Colonic mucosa (tissue), 4 donors: ENCODE measurements at places on chromosomes 16 and 17. TPM values are rescaled to one million over a fixed set of nuclear protein-coding genes. Genes with fewer than 3 reads are reported as not detected.

Gene PRSS27
- 0.15 TPM for total RNA-seq

DNA sequence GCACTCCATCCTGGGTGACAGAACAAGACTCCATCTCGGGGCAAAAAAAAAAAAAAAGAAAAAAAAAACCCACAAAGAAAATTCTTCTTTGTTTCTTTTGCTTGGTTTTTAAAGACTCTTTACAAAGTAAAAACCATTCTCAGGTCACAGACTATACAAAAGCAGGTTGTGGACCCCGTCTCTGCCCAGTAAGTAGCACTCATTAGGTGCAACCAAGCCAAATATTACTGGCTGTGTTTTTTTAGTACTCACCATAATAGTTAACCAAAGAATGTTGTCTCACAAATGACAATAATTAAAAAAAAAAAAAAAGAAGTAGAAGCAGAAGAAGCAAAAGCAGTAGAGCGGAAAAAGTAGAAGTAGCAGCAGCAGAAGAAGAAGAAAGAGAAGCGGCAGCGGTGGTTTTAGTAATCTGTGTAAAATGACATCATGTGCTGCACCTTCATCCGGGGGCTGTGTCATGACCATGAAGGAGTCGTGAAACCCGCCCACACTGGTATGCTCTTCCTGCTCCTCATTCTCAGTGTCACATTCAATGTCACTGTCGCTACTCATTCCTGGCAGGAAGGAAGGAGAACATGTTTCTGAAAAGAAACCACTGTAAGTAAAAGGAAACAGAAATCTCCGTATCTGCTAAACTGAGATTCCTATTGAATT lies 105.4 kb downstream of the TRIM37 start:
- no peaks in the 10 kb centered on the region for H3K27me3 ChIP-seq
- H3K4me1 ChIP-seq, result no peaks in the 10 kb centered on the region
- no peak overlapping the region for H3K4me3 ChIP-seq
- H3K36me3 ChIP-seq, result no peaks in the 10 kb centered on the region

Gene TLCD3B
- 0.49 TPM for total RNA-seq

GRCh38 chr16:88810166-88810911 lies 1.4 kb downstream of the APRT start:
- peak overlapping the region; percentile 75 for H3K4me3 ChIP-seq
- peaks cover 11% of the 10 kb centered on the region for H3K4me1 ChIP-seq
- no peaks in the 10 kb centered on the region for H3K27me3 ChIP-seq
- no peaks in the 10 kb centered on the region for H3K36me3 ChIP-seq
- no peak for DNase-seq

Gene DOC2B
- total RNA-seq, result 4.4 TPM

- DNase-seq, result peak; percentile 57
- H3K4me1 ChIP-seq, result peaks cover 11% of the 10 kb centered on the region
- no peak overlapping the region for H3K27ac ChIP-seq
- H3K36me3 ChIP-seq, result no peaks in the 10 kb centered on the region
- H3K27me3 ChIP-seq, result peaks cover 32% of the 10 kb centered on the region
Observed at GRCh38 chr16:89574681-89575246, 794 bp upstream of the CPNE7 start.

Gene KIF19
- total RNA-seq, result 2.6 TPM

DNA sequence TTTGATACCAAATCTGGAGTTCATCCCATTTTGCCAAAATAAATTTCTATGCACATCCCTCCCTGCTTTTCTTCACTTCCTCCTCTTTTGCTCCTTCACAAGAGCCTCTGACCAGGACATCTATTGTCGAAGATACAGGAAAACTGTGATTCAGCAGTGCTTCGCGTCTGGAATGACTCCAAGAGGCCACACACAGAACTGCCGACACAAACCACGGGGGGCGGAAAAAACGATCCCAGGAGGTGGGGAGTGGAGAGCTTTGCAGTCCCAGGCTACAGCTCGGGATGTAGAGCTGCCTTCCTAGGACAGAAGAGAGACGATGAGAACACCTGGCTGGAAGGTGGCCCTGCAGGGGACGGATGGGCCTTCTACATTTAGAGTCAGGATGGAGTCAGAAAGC lies 102.8 kb downstream of the XYLT1 start:
- peaks cover 11% of the 10 kb centered on the region for H3K4me1 ChIP-seq
- H3K27ac ChIP-seq, result no peak overlapping the region
- no peaks in the 10 kb centered on the region for H3K27me3 ChIP-seq
- DNase-seq, result no peak

DNA sequence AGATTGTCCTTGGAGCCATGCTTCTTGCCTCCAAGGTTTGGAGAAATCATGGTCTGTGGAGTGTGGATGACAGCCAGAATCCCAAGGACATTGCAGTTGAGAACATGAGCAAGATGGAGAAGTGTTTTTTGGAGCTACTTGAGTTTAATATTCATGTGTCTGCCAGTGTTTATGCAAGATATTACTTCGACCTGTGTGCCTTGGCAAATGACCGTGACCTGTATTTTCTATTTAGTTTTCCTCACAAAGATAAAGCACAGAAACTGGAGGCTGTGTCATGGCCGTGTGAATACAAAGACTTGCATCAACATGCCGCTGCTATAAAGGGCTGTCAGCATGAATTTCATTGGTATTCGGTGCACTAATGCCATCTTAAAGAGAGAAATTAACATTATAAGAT lies 9.0 kb downstream of the GGA2 start:
- no peak for DNase-seq
- H3K27me3 ChIP-seq, result no peaks in the 10 kb centered on the region
- H3K4me3 ChIP-seq, result no peak overlapping the region
- H3K27ac ChIP-seq, result no peak overlapping the region
- no peaks in the 10 kb centered on the region for H3K36me3 ChIP-seq

- no peaks in the 10 kb centered on the region for H3K4me1 ChIP-seq
- no peak overlapping the region for H3K27ac ChIP-seq
- H3K36me3 ChIP-seq, result no peaks in the 10 kb centered on the region
- no peak overlapping the region for H3K4me3 ChIP-seq
- no peak for DNase-seq
Observed at GRCh38 chr16:13935408-13935807, 15.5 kb downstream of the ERCC4 start.

Gene SLC16A11
- total RNA-seq, result 0.22 TPM

GRCh38 chr17:78946131-78946530 lies 20.9 kb upstream of the TIMP2 start:
- no peak overlapping the region for H3K27ac ChIP-seq
- peaks cover 3% of the 10 kb centered on the region for H3K4me1 ChIP-seq
- H3K27me3 ChIP-seq, result no peaks in the 10 kb centered on the region
- DNase-seq, result no peak

Gene NLK
- 17.2 TPM for total RNA-seq

DNA sequence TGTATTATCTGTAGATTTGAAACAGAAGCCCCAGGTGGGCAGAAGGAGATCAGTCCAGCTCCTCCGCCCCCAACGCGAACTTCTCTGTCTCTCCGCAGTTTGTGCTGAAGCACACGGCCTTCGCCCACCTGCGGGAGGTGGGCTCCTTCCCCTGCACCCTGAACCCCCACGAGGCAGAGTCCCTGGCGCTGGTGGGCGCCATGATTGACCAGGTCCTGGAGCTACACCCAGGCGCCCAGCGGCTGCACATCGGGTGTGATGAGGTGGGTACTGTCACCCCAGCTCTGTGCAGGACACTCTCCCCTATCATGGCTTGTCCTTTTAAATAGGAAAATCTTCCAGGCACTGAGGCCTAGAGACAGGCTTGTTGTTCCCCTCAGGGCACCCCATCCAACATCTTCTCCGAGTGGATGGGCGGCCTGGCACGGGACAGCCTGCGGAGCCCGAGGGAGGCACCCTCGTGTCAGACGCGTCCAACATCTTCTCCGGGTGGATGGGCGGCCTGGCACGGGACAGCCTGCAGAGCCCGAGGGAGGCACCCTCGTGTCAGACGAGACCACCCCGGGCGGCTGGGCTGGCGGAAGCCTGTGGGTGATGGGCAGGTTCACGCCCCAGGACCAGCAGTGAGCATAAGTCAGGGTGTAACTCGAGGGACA lies 15.3 kb upstream of the OGFOD3 start:
- H3K36me3 ChIP-seq, result no peaks in the 10 kb centered on the region
- no peak overlapping the region for H3K27ac ChIP-seq
- H3K4me1 ChIP-seq, result no peaks in the 10 kb centered on the region
- no peaks in the 10 kb centered on the region for H3K27me3 ChIP-seq

DNA sequence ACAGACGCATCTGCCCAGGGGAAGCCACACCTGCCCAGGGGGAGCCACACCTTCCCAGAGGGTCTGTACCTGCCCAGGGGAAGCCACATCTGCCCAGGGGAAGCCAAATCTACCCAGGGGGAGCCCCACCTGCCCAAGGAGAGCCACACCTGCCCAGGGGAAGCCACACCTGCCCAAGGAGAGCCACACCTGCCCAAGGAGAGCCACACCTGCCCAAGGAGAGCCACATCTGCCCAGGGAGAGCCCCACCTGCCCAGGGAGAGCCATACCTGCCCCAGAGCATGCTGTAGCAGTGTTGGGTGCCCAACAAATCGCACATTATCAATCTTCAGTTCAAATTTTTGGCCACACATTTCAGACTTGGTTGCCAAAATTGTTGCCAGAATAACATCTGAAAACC lies 19.6 kb downstream of the NPRL3 start:
- no peak for DNase-seq
- H3K27ac ChIP-seq, result no peak overlapping the region
- H3K4me3 ChIP-seq, result no peak overlapping the region
- no peaks in the 10 kb centered on the region for H3K4me1 ChIP-seq

DNA sequence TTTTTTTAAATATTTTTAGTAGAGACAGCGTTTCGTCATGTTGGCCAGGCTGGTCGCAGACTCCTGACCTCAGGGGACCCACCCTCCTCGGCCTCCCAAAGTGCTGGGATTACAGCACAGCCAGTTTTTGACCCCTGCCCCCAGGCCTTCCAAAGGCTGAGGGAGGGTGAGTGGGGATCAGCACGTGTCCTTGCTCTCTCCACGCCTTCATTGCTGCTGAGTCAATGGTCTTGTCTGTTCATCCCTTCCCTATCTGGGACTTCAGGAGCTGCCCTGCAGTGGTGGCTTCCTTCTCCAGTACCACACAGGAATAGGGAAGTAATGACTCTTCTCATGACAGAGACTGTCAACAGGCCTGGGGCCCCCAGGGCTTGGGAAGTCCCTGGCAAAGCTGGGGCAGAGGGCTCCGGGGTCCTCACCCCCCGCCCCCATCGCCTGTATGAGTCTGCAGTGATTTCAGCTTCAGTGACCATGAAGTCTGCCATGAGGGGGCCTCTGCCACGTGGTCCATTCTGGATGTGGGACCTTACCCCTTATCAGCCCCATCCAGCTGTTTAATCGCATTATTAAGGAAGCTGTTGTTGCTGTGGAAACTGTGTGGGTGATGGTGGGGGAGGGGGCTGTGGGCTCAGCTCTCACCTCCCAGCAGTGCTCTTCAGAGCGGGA lies 6.1 kb downstream of the ABCC3 start:
- peak; percentile 43 for DNase-seq
- no peaks in the 10 kb centered on the region for H3K27me3 ChIP-seq
- H3K4me1 ChIP-seq, result peaks cover 34% of the 10 kb centered on the region
- no peak overlapping the region for H3K27ac ChIP-seq
- H3K36me3 ChIP-seq, result no peaks in the 10 kb centered on the region

DNA sequence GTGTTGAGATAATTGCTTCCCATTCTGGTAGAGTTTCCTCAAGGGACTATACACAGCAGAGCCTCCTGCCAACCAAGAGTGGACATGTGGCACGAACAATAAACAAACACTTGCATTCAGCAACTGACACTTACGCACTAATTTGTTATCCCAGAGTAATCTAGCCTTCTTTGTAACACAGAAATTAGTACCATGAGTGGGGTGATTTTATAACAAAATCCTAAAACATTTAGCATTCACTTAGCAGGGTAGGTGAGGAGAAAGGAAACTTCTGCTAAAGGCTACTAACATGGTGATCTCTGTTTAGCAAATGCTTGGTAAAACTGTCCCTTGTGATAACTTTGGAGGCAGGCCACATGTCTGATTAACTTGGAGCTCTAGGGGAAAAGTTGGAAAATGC lies 325.2 kb downstream of the HS3ST4 start:
- no peaks in the 10 kb centered on the region for H3K27me3 ChIP-seq
- no peak overlapping the region for H3K4me3 ChIP-seq
- H3K27ac ChIP-seq, result no peak overlapping the region
- no peaks in the 10 kb centered on the region for H3K36me3 ChIP-seq
- DNase-seq, result no peak
- no peaks in the 10 kb centered on the region for H3K4me1 ChIP-seq

DNA sequence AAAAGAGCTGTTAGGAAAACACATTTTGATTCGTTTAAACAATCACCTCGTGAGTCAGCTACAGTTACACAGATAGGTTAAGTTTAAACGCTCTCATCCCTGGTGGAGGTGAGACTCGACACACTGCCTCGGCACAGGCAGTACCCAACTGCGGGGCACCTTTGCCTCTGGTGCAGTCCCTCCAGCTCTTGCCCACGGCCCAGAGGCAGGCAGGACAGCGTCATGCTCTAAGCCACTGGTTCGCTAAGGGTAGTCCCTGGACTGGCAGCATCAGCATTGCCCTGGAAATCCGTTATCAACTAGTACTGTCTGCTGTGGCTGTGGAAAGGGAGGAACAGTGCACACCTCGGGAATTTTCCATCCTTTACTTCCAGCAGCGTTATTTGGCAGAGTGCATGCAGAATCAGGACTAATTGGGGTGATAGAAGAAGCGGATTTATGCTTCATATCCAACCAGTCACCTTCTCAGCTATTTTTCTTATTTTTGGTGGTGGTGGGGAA lies 3.7 kb upstream of the PIK3R6 start:
- H3K36me3 ChIP-seq, result no peaks in the 10 kb centered on the region
- H3K4me1 ChIP-seq, result no peaks in the 10 kb centered on the region
- no peak overlapping the region for H3K27ac ChIP-seq
- no peak for DNase-seq
- H3K27me3 ChIP-seq, result no peaks in the 10 kb centered on the region

Gene TP53TG3F
- total RNA-seq, result not detected

Gene FOXN1
- total RNA-seq, result 0.32 TPM

Gene RAI1
- 21.8 TPM for total RNA-seq

GRCh38 chr17:66379996-66380395 lies 77.6 kb downstream of the PRKCA start:
- H3K27me3 ChIP-seq, result no peaks in the 10 kb centered on the region
- peaks cover 3% of the 10 kb centered on the region for H3K4me1 ChIP-seq
- DNase-seq, result no peak

- H3K4me3 ChIP-seq, result no peak overlapping the region
- no peaks in the 10 kb centered on the region for H3K27me3 ChIP-seq
- H3K4me1 ChIP-seq, result no peaks in the 10 kb centered on the region
Observed at GRCh38 chr16:72211110-72211509, 39.2 kb upstream of the PMFBP1 start.

DNA sequence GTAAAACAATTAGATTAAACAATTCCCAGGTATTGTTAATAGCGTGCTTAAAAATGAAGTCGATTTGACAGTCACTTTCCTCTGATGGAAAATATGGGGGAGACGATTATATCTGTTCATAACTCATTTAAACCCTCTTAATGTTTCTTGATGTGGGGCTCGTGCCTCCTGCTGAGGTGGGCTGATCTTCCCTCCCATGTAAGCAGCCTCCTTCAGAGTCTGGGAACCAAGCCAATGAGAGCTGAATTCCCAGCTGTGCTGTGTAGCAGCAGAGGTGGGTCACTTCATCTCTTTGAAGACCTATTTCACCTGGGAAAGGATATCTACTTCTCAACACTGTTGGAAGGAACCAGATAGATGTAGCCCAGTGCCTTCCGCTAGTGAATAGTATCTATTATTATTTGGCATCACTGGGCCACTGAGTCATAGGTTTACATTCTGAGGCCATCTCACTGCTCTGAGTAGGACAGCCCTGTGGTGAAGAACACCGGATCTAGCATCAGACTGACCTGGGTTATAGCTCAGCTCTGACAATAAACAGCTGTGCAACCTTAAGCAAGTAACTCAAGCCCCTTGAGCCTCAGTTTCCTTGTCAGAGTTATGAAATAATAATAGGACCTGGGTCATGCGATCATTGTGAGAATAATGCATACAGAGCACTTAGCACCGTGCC lies 85.3 kb upstream of the C16orf82 start:
- H3K4me1 ChIP-seq, result no peaks in the 10 kb centered on the region
- H3K4me3 ChIP-seq, result no peak overlapping the region
- no peaks in the 10 kb centered on the region for H3K27me3 ChIP-seq
- no peaks in the 10 kb centered on the region for H3K36me3 ChIP-seq
- no peak for DNase-seq

Gene KCNJ16
- total RNA-seq, result 0.20 TPM

Gene WSCD1
- 19.5 TPM for total RNA-seq
